ENCODE measurements at places on chromosomes 5 and 9.

DNA sequence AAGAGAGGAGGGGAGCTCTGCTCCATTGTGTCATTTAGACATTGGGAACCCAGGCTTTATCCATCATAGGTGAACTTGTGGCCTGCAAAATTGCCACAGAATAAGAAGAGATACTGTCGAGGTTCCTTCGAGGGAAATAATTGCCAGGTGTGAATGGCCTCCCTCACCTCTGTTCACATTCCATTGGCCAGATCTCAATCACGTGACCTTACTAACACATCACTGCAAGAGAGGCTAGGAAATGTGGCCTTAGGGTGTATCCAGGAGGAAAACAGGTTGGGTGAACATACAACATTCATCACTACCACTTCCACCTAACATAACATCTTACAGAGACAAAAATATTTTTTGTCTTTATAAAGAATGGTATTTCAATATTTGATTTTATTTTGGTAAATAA lies 182.1 kb downstream of the FBXL7 start:
- DNase-seq = no peak

DNA sequence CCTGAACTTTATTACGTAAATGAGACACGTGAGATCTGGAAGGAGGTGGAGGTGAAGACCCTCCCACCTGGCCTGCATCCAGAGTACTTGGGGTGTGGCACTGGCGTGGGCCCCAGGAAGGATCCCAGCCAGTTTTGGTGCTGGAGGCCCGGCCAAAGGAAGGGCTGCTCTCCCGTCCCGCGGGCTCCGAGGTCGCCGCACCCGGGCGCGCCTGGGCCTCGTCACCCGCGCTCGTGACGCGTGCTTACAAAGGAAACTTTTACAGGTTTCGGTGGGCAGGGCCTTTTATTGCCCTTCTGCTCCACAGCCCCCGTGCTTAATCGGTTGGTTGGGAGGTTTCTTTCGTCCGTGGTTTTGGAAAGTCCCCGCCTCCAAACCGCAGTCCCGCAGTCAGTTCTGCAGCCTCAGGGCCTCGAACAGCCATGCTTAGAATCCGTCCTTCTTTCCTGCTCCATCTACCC lies 29.2 kb downstream of the CDKN2A start:
- no peak for DNase-seq

- no peak for DNase-seq
These were observed 107.3 kb upstream of the PTGER4 start for GRCh38 chr5:40572391-40572790.

DNA sequence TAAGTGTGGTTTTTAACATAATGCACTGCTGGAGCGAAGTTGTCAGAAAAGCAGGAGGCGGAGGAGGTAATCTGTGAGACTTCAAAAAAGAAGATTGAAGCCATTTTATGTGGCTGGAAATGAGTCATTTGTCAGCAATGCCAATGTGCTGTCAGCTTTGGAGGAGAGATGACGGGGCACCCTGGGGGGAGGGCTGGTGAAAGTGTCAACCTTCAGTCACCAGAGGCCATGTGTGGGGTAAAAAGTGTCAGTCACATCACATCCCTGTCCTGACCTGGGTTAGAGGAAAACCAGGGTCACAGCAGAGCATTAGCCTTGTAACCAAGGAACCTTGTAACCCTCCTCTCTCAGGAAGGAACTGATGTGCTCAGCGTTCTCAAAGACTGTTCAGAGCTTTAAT lies 59.1 kb downstream of the TLR4 start:
- DNase-seq = no peak

GRCh38 chr9:97747201-97747965 lies 50.2 kb upstream of the XPA start:
- no peak for DNase-seq

- DNase-seq = no peak
These were observed 134.0 kb upstream of the MAP3K1 start for GRCh38 chr5:56681346-56681745.

DNA sequence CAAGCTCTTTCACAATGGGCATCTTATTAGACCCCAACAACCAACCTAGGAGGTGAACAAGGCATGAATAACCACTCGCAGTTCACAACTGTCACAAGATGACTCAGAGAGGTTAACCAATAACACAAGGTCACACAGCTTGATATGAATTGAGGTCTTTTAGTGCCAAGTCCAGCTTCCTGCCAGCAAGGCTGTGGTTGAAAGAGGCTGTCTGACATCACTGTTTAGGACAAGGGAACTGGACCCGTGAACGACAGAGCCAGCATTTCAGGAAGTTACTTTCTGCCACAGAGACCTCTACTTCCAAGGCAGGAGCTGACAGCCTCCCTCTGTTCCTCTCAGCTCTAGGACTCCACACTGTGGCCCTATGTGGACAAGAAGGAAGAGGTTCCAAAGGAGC lies 53.4 kb upstream of the ALDH1B1 start:
- no peak for DNase-seq

GRCh38 chr5:54109626-54110330 lies 200.6 kb downstream of the ARL15 start:
- DNase-seq = no peak

DNA sequence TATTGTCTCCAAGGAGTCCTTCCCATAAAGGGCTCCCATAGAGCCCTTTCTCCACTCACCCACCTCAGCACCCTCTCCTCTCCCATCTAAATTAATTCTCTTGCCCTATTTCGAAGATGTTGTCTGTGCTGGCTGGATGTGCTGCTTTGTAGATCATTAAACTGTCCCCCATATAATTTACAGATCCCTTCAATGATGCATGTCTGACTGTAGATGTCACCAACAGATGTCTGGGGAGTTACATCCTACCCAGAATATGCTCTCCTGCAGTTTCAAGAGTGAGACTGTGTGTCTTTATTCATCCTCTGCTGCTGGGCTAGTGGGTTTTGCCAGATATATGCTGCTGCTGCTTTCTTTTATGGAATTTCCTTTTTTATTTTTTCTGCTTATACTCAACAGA lies 351.2 kb downstream of the MLLT3 start:
- no peak for DNase-seq

DNA sequence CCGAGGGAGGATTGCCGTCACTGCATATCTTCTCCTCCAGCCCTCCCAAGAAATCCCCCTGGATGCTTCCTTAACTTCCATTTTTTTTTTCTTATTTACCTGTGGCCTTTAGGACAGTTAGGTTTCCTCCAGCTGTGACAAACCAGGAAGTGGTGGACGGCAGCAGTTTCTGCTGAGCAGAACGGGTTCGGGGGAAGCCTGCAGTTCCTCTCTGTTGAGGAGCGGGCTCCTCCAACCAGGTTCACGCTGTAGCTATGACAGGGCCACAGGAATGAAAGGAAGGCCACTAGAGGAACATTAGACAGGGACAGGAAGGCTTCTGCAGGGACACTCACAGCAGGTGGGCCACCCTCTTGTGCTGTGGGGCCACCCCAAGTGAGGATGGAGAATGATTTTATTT lies 76.7 kb upstream of the SYK start:
- DNase-seq = no peak

GRCh38 chr9:110604171-110604601 lies 24.6 kb upstream of the SVEP1 start:
- DNase-seq = peak; percentile 17

- DNase-seq = no peak
These were observed 46.0 kb upstream of the COL15A1 start for GRCh38 chr9:98897745-98898144.
